ENCODE measurements at places on chromosomes 1 and 21. TPM values are rescaled to one million over a fixed set of nuclear protein-coding genes. Genes with fewer than 3 reads are reported as not detected.

The CYP4A22 gene
- not detected for polyA plus RNA-seq

The LINGO4 gene
- polyA plus RNA-seq = not detected

The TRIM45 gene
- polyA plus RNA-seq = 4.6 TPM

The ILDR2 gene
- polyA plus RNA-seq = 6.8 TPM

The DFFA gene
- 32.2 TPM for polyA plus RNA-seq

The VASH2 gene
- polyA plus RNA-seq = 69.5 TPM

The SCAF4 gene
- polyA plus RNA-seq = 5.2 TPM

The OR2L2 gene
- 0.14 TPM for polyA plus RNA-seq

The C1orf226 gene
- 10.2 TPM for polyA plus RNA-seq

The TSPEAR gene
- polyA plus RNA-seq = not detected

The SLC44A3 gene
- polyA plus RNA-seq = 0.28 TPM

The SPRR2A gene
- not detected for polyA plus RNA-seq

The HIPK1 gene
- polyA plus RNA-seq = 20.3 TPM

The C1orf94 gene
- 0.72 TPM for polyA plus RNA-seq

The PODN gene
- polyA plus RNA-seq = 0.07 TPM

The PSMB2 gene
- polyA plus RNA-seq = 52.1 TPM

The MAP1LC3C gene
- 0.50 TPM for polyA plus RNA-seq

The ASTN1 gene
- 37.9 TPM for polyA plus RNA-seq

The KRTAP19-3 gene
- not detected for polyA plus RNA-seq

The RGS4 gene
- polyA plus RNA-seq = 1.6 TPM

The RIPPLY3 gene
- polyA plus RNA-seq = 0.24 TPM

The NTNG1 gene
- not detected for polyA plus RNA-seq

The UBE2J2 gene
- polyA plus RNA-seq = 79.7 TPM

The SZRD1 gene
- polyA plus RNA-seq = 13.6 TPM

The RNU1-4 gene
- polyA plus RNA-seq = under 0.01 TPM

The CLCA4 gene
- not detected for polyA plus RNA-seq

The CFHR2 gene
- not detected for polyA plus RNA-seq

The RPE65 gene
- not detected for polyA plus RNA-seq

The MATN1 gene
- polyA plus RNA-seq = 0.42 TPM

The PROK1 gene
- polyA plus RNA-seq = 0.54 TPM

The COL16A1 gene
- polyA plus RNA-seq = 4.4 TPM

The DMBX1 gene
- not detected for polyA plus RNA-seq

The NCMAP gene
- polyA plus RNA-seq = not detected

The TMEM125 gene
- polyA plus RNA-seq = not detected

The LPAR3 gene
- polyA plus RNA-seq = 0.54 TPM

The C1QB gene
- not detected for polyA plus RNA-seq

The SV2A gene
- 95.3 TPM for polyA plus RNA-seq

The AHCTF1 gene
- polyA plus RNA-seq = 28.5 TPM

The LAX1 gene
- polyA plus RNA-seq = not detected

The GNL2 gene
- 31.6 TPM for polyA plus RNA-seq

The PRDM16 gene
- 0.16 TPM for polyA plus RNA-seq

The LMOD1 gene
- polyA plus RNA-seq = not detected

The HSF2BP gene
- polyA plus RNA-seq = 0.89 TPM
